GM10248 (cell line): ENCODE measurements at places on chromosomes 6 and 20.

- DNase-seq, result no peak
These were observed 170.0 kb upstream of the DTNBP1 start for GRCh38 chr6:15832841-15833240.

GRCh38 chr6:57423468-57423867 lies 106.0 kb downstream of the PRIM2 start:
- no peak for DNase-seq

DNA sequence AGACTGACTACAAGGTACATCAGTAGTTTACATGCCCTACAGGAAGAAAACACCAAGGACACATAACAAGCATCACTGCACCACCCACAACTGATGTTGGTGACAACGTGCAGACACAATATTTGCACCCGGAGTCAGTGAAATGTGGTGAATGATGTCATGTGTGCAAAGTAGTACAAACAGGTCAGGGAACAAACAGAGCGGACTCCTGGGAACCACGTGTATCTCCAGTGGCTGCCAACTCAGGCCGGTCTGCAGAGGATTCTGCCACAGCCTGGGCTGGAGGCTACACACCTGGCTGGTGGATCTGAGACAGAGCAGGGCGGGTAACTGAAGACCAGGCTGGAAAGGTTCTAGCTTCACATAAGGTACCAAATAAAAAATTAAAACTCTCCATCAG lies 28.2 kb upstream of the RPS6KA2 start:
- DNase-seq, result no peak

- DNase-seq, result no peak
These were observed 2.2 kb upstream of the GRM4 start for GRCh38 chr6:34147906-34148630.

- peak; percentile 39 for DNase-seq
These were observed 136.3 kb upstream of the NEDD9 start for GRCh38 chr6:11368760-11369159.

GRCh38 chr20:48594533-48594932 lies 233.3 kb downstream of the PREX1 start:
- DNase-seq, result no peak

GRCh38 chr6:11353921-11354389 lies 121.5 kb upstream of the NEDD9 start:
- peak; percentile 33 for DNase-seq

DNA sequence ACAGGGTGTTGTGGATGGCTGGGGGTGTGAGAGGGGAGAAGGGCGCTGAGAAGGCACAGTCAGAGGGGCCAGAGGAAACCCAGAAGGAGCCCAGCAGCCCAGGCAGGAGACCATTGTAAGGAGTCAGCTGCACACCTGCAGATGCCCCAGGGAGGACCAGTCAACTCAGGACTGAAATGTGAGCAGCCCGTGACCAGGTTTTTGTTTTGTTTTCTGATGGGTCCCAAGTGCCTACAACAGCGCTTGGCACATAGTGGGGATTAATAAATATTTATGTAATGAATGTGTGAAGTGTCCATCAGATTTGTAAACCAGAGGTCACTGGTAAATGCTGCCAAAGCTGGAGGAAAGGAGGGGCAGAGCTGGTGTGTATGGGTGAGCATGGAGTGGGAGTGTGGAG lies 30.2 kb downstream of the TRAM2 start:
- peak; percentile 65 for DNase-seq

- no peak for DNase-seq
These were observed 99.2 kb downstream of the NOL4L start for GRCh38 chr20:32485770-32486478.

GRCh38 chr20:59000326-59000725 lies 6.7 kb downstream of the CTSZ start:
- DNase-seq, result no peak

- DNase-seq, result no peak
These were observed 23.6 kb downstream of the STXBP5 start for GRCh38 chr6:147227770-147228320.
